ENCODE measurements at places on chromosomes 6 and 20.

GRCh38 chr20:63128367-63128766 lies 87.6 kb downstream of the YTHDF1 start:
- DNase-seq = no peak

DNA sequence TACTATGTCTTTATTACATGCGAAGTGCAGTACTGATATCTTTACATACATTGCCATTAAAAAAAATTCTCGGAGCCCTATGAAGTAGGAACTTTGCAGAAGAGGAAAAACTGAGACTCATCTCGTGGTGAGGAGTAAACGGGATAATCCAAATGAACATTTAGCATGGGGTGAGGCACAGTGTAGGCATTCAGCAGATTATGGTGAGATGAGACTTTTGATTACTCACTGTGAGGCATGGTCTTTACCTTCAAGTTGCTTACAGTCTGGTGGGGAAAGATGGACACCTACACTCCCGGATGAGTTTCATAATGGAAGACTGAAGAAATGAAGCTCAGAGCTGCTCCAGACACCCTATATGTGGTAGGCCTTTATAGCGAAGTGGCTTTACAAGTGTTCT lies 1.4 kb downstream of the RPRD1B start:
- no peak for DNase-seq

DNA sequence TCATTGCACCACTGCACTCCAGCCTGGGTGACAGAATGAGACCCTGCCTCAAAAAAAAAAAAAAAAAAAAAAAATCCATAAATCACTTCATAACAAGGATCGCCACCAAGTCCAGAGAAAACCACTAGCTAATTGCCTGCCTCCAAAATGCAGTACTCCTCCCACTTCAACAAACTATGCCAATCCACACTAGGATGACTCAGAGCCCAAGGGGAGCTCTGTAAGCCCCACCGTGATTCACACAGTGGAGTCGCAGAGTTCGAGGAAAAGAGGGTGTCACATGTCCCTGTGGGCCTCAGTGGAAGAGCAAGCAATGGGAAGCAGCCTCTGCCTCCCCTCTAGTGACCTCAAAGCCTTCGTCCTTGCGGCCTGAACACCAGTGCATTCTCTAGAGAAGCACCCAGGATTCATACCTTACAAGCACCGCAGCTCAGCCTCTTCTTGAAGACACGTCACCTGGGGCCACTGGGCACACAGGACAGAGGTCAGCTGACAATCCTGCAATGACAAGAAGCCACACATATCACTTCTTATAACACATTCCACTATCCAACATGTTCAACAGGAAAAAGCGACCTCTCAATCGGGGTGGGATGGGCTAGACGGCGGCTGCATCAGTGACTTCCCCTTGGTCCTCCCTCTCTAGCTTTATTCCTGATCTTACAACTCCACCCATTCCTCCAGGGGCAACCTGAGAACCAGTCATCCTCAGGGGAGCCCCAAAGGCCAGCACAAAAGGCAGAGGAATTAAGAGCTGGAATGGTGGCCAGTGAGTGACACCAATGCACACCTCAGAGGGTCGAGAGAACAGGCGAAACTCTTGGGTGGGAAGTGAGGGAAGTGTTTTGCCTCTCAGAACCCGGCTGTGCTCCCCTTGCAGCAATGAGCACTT lies 8.9 kb downstream of the SNHG17 start:
- no peak for DNase-seq

DNA sequence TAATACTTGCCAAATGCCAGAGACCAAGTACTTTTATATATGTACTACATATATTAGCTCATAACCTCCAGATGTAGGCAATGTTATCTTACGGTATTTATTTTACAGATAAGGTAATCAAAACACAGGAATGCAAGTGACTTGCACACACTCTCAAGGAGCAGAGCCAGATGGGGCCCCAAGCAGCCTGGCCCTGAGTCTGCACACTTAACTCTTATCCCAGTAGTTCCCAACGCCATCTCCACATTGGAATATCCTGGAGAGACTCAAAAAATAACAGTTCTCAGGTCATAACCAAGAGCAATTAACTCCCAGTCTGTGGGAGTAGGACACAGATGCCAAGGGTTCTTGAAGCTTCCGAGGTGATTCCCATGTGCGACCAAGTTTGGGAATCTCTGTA lies 398.7 kb downstream of the PHF3 start:
- DNase-seq = no peak

- DNase-seq = no peak
Observed at GRCh38 chr6:115404446-115404845, 656.2 kb downstream of the FRK start.

DNA sequence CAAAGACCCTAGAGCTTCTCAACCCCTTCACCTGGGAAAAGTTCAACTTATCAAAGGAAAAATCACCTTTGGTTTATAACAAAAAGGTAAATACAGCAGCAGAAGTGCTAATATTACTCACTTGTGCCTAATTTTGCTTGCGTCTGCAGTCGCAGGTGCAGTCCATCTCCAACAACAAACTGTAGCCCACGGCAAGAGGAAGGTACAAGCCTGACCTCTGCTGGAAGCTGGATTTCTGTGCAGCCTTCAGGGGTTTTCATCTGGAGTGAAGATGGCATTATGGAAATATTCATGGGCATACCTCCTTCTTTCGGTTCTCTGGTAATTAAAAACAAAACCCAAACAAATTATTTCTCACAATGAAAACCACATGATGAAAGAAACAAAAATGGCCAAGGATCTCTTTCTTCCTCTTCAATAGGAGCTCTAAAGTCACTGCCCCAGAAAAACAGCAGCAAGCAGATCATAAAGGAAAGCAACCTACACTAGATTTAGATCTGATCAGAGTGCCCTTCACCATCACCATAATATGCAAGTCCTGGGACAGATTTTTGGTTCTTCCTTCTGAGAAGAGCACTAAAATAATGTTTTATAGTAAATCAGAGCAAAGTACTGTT lies 7.8 kb downstream of the UBE3D start:
- DNase-seq = peak; percentile 30

DNA sequence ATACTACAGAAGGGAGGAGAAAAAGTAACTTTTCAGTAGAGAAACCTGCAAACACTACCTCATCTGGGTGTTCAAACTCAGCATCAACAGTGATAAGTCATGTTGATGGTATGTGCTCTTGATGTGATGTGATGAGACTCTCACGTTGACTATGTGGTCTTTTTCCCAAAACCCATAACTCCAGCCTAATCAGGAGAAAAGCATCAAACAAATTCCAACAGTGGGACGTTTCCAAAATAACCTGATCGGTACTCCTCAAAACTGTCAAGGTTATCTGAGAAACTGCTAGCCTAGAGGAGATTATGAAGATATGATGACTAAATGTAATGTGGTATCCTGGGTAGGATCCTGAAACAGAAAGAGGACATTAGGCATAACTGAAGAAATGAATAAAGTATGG lies 41.9 kb upstream of the TAB2 start:
- no peak for DNase-seq

GRCh38 chr6:7282097-7282906 lies 30.7 kb downstream of the SSR1 start:
- no peak for DNase-seq

DNA sequence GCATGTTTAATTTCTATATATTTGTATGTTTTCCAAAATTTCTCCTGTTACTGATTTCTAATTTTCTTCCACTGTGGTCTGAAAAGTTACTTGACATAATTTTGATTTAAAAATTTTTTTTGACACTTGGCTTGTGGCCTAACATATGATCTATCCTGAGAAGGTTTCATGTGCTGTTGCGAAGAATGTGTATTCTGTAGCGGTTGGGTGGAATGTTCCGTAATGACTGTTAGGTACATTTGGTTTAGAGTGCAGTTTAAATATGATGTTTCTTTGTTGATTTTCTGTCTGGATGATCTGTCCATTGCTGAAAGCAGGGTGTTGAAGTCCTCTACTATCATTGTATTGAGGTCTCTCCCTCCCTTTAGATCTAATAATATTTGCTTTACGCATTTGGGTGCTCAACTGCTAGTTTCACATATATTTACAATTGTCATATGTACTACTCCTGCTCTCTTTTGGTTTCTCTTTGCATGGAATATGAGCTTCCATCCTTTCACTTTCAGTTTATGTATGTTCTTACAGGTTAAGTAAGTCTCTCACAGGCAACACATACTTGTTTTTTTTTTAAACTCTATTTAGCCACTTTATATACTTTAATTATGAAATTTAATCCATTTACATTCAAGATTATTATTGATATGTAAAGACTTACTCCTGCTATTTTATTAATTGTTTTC lies 19.5 kb upstream of the EDN1 start:
- DNase-seq = no peak

GRCh38 chr6:53614676-53615075 lies 50.9 kb downstream of the KLHL31 start:
- no peak for DNase-seq

DNA sequence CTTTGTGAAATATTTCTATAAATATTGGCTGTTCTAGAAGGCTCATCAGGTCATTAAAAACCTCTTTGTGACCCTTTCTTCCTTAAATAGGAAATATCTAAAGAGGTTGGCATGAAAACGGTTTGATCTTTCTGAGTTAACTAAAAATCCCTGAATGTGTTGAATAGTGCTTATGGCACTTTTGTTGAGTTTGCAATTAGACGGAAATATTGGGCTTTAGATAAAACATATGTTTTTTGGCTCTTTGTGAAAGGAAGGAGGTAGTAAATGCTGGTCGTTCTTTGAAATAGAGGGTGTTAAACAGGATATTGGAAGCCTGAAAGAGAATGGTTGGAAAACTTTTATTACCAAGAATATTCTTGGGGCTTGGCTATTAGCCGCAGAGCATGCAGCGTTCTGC lies 163.0 kb downstream of the ARID1B start:
- DNase-seq = no peak

DNA sequence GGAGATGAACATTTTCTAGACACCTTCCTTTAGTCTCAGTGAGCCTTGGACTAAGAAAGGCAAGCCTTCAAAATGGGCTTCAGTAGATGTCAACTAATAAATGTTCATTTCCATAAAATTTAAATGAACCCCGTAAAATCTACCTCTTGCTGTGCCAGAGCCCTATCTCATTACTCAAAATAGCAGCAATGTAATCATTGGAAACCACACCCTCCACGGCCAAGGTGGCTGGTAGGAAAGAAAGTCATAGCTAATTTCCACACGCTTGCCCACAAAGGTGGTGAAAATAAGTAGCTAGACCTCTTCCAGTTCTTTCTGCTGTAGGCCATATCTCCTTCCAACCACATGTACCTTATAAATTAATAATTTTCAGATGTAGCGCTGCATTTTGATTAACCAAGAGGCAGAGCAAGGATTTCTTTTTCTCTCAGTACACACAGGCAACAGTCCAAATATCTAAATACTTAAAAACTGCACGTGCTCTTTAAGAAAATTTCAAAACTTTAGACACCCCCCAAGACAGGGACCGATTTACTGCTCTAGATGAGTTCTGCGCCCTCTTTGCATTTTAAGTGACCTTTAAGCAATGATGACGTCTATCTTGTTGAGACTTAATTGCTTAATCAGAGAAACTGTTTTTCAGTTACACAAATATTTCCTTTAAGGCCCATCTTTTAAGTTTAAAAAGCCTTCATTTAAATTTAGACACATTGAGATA lies 290.8 kb downstream of the ZNF217 start:
- no peak for DNase-seq

- DNase-seq = no peak
Observed at GRCh38 chr6:130725551-130725950, 101.7 kb upstream of the SMLR1 start.

- no peak for DNase-seq
Observed at GRCh38 chr6:163536770-163537169, 122.3 kb downstream of the QKI start.

Data from prostate gland (tissue), 2 donors.